Activated T-cell treated with anti-CD3 and anti-CD28 coated beads for 48 hours (primary cell): ENCODE measurements at places on chromosomes 11 and 22.

DNA sequence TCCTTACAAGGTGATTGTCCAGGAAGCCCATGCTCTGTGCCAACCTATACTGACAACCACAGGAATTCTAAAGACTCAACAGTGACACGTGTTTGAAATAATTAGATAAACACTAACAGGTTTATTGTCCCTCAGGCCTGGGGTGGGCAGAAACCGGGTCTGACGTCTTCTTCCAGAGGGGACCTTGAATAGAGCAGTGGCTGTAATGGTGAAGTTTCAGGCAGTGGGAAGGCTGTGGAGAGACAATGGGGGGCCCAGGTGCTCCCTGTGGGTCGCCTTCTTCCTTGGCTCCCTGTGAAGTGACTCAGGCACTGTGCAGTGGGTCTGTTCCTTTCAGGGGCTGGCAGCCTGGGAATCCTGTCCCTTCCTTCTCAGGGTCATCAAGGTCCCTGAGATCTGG lies 54.6 kb downstream of the OTOG start:
- DNase-seq, result no peak

- no peak for DNase-seq
These were observed 290.0 kb downstream of the TBC1D22A start for GRCh38 chr22:47052236-47053012.

- DNase-seq, result peak; percentile 6
These were observed 13.6 kb downstream of the MRPL21 start for GRCh38 chr11:68889948-68890446.

- DNase-seq, result no peak
These were observed 40.5 kb upstream of the CABP7 start for GRCh38 chr22:29679316-29679715.

DNA sequence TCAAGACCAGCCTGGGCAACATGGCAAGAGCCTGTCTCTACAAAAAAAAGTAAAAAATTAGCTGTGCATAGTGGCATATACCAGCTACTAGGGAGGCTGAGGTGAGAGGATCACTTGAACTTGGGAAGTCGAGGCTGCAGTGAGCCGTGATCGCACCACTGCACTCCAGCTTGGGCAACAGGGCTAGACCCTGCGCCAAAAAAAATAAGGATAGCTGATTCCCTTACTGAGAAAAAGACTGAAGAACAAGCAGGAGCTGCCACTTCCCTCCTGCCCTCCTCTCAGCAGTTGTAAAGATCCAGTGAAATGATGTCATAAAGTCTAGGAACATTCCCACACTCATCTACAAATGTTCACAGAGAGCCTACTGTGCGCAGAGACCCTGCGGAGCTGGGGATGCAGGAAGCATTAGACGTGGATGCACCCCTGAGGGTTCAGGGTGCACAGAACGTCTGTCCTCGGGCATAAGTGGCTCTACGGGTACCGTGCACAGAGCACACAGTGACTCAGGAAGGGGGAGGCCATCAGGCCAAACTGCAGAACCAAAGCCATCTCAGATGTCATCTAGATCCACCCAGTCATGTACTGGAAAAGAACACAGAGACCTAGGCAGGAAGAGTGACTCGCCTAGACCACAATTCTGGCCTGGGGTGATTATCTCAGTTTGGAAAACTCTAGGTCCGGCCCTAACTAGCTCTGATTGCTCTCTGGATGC lies 11.7 kb downstream of the SEC14L2 start:
- DNase-seq, result no peak

DNA sequence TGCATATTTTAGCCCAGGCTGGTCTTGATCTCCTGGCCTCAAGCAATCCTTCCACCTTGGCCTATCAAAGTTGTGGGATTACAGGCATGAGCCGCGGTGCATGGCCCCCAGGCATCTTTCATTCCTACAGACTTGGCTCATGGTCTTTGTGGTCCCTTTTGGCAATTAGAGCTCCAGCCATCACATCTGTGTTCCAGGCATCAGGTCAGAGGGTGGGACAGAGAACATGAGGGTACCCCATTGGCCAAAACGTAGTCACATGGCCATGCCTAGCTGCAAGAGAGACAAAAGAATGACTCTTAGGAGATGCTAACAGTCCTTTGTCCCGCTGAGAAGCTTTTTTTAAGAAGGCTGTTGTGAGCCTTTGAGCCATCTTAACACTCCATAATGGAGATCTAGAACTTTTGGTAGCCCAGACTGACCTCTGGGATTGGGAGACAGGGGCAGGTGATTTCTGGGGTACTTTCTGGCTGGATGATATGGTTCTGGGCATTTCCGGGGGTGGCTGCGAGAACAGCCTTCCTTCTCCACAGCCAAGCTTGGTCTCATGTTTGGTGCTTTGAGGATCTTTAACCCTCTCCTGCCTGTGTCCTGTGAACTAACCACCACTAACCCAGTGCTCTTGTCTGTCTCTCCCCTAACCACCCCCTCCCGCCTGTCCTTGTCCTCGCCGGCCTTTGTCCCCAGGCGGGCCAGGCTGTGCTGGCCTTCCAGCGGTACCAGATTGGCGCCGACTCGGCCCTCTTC lies 18.4 kb upstream of the TAB1 start:
- DNase-seq, result no peak

DNA sequence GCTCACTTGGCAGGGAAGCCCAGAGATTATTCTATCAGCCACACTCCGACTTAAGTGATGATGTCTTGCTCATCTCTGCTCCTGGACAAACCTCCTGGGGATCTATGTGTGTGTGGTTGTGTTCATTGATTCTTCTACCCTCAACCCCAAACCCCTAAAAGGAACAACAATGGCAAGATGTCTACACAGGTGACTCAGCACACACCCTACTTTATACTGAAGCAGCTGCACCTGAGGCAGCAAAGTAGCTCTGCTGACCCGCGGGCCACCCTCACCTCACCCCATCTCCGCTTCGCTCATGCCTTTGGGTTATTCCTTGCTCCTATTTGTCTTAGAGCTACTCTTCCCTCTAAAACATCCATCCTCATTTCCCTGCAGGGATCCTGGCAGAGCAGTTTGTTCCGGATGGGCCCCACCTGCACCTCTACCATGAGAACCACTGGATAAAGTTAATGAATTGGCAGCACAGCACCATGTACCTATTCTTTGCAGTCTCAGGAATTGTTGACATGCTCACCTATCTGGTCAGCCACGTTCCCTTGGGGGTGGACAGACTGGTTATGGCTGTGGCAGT lies 38.7 kb downstream of the TMEM45B start:
- no peak for DNase-seq

- DNase-seq, result no peak
These were observed 13.6 kb downstream of the KCNJ5 start for GRCh38 chr11:128904656-128905344.

GRCh38 chr11:32874132-32874531 lies 18.5 kb upstream of the QSER1 start:
- DNase-seq, result no peak

DNA sequence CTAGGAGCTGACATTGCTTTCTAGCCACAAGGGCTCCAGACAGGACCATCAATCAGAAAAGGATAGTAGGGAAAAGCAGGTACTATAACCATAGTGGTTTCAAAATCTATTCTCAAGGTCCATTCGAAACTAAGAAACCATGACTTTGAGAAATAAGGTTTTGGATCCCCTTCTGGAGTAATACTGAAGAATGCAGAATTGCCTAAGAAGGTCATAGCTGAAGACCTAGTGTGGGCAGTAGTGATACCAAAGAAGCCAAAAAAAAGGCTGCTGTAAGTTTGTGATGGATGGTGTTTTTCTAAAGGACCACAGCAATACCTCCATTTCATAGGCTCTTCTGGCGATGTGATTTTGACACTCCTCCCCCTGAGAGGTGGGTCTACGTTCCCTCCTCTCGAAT lies 163.1 kb downstream of the MAML2 start:
- DNase-seq, result no peak
